SIG-M5 (cell line): ENCODE measurements at places on chromosomes 1 and 21.

- no peak for DNase-seq
Measured at GRCh38 chr1:167081594-167082156, 8.5 kb downstream of the GPA33 start.

DNA sequence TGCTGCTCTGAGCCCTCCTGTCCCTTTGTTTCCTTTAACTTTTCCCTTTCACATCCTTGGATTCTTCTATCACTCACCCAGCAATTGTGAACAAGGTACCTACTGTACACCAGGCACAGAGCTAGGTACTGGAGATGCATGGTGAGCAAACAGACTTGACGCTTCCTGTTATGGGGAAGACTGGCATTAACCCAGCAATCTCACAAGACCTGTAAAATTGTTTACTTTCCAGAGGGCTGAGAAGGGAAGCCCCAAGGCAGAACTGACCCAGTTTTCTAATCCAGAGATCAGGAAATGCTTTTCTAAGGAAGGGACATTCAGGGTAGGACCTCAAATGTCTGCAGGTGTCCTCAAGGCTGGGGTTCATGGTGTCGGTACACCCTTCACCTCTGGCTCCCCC, 171.6 kb upstream of the KAZN start:
- DNase-seq = no peak

DNA sequence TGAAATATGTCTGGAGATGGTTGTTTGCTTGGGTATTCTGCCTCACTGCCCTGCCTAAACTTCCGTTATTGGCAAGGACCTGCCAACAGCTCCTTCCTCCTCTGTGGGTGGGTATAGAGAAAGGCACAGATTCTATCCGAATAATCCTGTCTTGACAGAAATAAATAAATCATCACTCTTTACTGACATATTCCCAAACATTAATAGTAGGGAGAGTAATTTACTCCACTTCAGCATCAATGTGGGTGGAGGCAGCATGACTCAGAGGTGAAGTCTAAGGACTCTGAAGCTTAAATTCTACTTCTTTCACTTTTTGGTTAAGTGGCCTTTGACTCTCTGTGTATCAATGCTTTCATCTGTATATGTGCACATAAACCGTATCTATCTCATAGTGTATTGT, 2.9 kb downstream of the CD84 start:
- no peak for DNase-seq

- no peak for DNase-seq
Measured at GRCh38 chr1:12104417-12104816, 41.3 kb downstream of the TNFRSF8 start.

DNA sequence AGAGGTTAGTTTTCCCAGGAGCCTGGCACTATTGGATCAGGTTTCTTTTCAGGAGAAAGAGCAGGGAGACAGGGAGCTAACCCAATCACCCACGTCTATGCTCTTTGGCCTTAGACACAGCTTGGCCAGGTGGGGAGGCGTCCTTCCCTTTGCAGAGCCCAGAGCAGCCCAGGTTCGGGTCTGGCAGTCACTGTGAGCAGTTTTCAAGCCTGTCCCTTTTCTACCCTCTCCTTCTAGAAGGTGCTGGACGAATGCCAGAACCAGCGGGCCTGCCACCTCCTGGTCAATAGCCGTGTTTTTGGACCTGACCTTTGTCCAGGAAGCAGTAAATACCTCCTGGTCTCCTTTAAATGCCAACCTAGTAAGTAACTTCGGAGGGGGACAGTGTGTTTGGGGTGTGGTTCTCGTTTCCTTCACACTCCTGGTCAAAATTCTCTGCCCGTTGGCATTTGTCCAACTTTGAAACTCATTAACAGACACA, 44.9 kb downstream of the EVA1C start:
- no peak for DNase-seq

- DNase-seq = no peak
Measured at GRCh38 chr21:36728371-36729111, 29.6 kb downstream of the SIM2 start.

DNA sequence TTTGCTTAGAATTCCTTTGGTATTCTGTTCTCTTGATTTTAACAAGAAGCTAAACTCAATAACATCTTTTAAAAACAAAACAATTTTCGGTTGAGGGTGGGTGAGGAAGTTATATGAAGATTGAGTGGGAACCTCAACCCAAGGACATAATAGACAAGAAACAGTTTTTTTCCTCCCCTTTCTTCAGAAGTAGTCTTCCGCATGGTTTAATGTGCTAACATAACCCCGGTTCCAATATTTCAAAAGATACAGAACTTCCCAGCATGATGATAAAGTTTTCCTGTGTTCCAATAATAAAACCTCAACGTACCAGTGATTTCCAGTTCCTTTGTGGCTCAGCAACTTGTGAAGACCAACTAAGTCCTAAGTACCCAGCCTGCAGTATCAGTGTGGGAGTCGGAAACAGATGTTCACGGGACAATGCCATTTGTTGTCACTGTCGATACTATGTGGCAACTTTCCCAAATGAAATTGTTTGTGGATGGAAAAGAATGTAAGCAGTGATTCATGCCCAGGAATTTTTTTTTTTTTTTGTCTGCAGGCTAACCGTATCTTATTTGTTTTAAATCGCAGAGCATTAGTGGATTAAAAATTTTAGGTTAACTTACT, 48.5 kb downstream of the NR5A2 start:
- DNase-seq = no peak

DNA sequence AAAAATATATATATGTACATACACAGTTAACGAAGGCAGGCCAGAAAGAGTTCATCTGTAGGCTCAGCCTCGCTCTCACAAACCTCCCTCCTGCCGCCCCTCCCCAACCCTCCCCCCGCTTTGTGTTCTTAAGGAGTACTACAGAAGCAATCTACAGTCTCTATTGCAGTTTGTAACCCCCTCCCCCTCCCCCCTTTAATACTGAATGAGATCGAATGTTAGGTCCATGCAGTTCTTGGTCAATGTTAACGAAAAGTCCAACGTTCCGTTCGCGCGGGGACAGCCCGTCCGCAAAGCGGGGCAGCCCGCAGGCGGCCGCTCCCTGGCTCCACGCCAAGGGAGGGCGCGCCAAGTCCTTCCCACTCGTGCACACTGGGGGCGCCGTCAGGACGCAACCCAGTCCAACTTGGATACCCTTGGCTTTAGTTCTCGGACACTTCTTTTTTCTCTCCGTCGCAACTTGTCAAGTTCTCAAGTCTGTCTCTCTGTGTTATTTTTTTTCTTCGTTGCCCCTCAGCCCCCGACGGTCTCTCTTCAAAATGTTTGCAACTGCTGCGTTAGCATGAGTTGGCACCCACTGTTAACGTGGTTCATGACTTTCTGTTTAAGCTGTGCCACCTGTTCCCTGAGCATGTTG, 2.2 kb downstream of the JUN start:
- DNase-seq = no peak

- no peak for DNase-seq
Measured at GRCh38 chr1:114718661-114719423, 2.3 kb upstream of the NRAS start.

DNA sequence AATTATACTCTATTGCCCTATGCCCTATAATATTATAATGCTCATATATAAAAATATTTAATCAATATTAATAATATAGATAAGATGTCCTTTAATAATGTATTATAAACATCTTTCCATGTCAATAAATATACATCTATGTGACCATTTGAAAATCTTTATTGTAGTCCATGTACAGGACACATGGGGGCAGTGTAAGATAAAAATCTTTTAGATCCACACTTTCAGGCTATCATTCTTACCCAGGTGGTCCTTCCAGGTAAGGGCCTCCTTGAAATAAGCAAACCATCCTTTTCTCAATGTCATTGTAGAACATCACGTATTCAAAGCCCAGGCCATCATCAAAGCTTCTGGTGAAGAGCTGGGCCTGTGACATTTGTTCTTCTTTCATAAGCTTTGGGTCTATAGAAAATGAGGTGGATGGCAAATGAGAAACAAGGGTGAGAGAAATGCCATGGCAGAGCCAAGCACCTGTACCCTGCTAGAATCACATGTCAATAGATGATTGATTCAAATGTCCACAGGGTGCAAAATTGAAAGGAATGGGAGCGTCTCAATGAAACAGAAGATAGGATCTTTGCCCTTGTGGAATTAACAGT, 20.2 kb downstream of the THEM4 start:
- DNase-seq = no peak

DNA sequence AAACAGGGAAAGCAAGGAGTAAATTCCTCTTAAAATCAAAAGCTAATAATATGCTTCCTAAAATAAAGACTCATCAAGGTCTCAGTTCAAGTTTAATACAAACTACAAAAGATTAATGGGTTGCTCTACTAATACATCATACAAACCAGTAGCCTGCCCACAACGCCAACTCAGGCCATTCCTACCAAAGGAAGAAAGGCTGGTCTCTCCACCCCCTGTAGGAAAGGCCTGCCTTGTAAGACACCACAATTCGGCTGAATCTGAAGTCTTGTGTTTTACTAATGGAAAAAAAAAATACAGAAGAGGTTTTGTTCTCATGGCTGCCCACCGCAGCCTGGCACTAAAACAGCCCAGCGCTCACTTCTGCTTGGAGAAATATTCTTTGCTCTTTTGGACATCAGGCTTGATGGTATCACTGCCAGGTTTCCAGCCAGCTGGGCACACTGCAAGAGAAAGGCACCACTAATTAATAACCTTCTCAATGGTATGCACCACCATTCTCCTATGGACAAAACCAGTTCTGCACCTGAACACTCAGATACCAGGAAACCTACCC, 10.6 kb downstream of the PRDX1 start:
- no peak for DNase-seq

DNA sequence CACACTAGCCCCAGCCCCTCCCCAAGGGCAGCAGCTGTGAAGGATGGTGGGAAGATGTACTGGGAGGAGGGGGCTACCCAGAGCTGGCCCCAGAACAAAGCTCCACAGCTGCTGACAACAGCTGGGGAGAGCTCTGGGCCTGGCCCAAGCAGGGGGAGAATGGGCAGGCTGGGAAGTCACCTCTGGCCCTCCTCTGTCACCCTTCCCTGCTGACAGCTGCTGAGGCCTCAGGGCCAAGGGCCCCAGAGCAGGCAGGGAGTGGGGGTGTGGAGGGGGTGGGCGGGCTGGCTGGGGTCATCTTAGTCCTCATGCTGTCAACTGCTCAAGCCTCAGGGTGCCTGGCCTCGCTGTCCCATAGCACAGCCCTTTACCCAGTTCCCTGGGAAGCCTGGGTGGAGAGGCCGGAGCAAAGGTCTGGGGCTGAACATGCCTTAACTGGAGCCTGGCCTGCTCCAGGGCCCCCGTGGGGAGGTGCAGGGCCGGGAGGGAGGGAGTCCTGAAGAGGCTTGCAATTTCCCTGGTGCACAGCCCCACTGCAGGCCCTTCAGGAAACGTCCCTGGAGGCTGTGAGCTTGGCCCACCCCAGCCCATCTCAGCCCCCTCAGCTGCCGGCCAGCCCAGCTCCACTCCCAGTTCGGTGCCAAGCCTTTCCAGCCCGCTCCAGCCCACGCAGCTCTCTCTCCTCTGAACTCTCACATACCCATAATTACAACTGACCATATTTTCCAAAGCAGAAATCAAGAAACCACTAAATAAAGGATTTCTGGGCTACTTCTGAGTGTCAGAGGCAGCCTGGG, 25.7 kb downstream of the HSPG2 start:
- DNase-seq = no peak

- DNase-seq = no peak
Measured at GRCh38 chr1:41365772-41366454, 4.7 kb downstream of the FOXO6 start.

- DNase-seq = no peak
Measured at GRCh38 chr1:231926340-231926739, 299.8 kb downstream of the DISC1 start.

DNA sequence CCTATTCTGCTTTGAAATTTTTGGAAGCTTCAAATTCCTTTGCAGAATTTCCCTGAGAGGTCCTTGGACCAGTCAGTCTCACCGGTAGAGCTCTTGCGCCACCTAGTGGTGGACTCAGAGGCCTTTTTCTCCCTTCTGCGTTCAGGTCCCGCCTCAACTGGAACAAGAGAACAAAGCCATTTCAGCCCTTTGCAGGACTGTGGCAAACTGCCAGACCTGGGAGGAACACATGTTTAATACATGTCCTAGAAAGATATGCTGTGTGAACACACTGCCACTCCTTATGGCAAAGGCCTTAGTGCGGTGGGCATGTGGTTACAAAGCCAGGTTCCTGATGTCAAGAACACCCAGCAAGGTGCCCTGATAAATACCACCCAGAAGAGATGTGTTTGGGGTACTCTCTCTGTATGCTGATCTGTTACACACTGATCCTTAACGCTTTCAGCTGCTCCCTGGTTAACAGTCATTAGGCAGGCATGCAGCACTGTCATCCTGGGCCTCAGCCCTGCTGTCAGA, 82.2 kb upstream of the SSX2IP start:
- no peak for DNase-seq

DNA sequence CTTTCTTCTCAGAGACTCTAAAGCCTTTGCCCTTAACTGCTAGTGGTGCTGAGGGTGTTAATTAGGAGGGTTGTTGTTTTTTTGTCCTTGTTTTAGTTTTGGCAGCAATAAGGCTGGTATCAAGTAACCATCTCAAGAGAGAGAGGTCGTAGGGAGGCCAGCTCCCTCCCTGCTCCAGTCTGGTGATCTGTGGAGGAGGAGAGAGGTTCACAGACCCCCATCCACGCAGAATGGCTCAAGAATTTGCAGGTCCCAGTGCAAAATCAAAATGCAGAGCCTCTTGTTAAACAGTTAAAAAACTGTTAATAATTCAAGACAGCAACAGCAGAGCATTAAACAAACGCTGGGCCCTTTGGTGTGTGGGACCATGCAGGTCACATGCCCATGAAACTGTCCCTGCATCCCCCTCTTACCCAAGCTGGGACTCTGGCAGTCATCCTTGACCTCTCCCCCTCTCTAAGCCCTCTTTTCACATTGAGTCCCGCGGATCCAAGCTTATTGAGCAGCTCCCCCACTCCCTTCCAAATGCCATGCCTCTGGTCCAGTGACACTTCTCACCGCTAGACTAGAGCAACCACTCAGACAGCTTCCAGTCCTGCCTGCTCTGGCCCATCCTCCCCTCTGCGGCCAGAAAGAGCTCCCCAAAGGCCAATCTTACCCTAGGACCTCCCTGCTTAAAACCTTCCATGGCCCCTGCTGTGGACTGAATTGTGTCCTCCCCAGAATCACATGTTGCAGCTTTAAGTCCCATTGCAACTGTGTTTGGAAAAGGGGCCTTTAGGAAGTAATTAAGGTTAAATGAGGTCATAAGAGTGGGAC, 47.7 kb upstream of the RPL11 start:
- no peak for DNase-seq

DNA sequence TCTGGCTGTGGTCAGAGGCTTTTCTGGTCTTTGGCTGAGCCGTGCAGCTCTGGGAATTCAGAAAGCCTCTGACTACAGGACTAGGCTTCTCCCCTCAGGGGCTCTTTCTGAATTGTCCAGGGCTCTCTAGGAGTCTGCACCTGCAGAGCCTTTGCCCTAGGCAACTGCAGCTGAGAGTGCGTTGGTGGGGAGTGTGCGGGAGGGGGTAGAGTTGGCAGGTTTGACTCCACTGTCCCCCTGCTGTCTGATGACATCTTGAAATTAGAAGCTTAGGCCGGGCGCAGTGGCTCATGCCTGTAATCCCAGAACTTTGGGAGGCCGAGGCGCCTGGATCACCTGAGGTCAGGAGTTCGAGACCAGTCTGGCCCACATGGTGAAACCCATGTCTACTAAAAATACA, 32.9 kb downstream of the KIAA1614 start:
- no peak for DNase-seq
